ENCODE measurements at places on chromosomes 3 and 15. TPM values are rescaled to one million over a fixed set of nuclear protein-coding genes. Genes with fewer than 3 reads are reported as not detected.

GRCh38 chr3:150057227-150057626 lies 86.5 kb upstream of the PFN2 start:
- DNase-seq = no peak

- no peak for DNase-seq
These were observed 237.0 kb downstream of the SCAPER start for GRCh38 chr15:76667943-76668715.

GRCh38 chr3:159775372-159775961 lies 213.2 kb upstream of the IL12A start:
- peak; percentile 70 for DNase-seq

LRRIQ4 gene
- 0.09 TPM for total RNA-seq

- no peak for DNase-seq
These were observed 2.9 kb upstream of the RNF7 start for GRCh38 chr3:141735176-141735575.

GRCh38 chr3:190865419-190865818 lies 2.9 kb upstream of the GMNC start:
- no peak for DNase-seq

DNA sequence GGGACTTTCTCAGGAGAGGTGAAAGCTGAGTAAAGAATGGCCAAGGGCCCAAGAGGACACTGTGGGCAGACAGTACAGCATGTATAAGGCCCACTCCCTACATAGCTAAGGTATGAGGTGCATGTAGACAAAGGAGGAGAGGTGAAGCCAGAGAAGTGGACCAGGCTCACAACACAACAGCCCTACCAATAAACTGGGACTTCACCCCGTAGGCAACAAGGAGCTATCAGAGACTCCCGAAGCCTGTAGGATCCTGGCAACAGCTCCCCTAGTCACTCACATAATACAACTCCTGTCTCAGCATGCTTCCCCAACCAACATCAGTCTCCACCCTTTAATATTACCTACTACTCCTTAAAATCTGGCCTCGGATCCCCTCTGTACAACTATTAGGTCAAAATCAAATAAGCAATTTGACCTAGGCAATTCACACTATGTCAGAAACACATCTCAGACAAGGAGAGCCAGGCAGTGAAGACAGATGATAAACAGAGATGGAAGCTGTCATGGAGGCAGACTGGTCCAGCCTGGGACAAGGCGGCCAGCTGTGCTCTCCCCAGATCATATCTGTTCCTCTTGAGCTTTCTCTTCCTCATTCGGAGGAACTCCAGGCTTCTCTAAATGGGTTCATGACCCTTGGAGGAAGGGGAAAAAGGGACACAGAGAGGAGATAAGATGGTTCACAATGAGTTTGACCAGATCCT lies 1.4 kb downstream of the XXYLT1 start:
- no peak for DNase-seq

DNA sequence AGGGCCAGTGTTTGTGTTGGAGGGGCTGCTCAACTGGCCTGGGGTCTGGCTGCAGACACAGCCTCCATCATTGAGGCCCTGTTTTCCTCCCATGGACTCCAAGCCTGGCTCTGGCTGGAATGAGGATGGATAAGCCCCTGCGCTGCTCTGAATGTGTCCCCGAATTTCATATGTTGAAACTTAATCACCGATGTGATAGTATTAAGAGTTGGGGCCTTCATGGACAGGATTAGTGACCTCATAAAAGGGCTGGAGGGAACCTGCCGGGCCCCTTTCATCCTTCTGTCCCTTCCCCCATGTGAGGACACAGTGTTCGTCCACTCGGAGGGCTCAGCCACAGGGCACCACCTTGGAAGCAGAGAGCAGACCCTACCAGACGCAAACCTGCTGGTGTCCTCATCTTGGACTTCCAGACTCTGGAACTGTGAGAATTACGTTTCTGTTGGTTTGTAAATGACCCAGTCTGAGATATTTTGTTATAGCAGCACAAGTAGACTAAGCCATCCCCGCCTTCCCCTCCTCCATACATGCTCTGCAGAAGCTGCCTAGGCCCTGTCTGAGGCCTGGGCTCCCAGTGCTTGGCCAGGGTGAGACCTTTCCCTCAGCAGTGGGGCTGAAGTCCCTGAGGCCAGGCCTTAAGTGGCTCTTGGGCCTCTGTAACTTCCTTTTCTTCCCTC lies 3.8 kb upstream of the LCTL start:
- no peak for DNase-seq

DNA sequence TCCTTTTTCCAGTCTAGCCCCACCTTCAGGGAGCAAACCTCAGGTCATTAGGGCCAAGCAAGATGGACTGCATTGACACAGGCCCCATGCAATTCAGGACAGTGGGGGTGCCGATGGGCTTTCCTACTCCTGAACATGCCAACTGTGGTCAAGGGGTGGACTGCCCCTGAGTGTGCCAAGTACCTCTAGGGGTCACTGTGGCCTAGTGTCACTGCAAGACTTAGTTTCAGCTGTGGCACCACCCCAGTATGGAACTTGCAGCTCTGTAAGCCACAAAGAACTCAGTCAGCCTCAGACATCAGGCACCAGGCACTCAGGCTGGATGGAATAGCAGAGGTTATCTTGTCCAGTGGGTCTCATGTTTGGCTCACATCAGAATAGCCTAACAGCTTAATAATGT lies 32.3 kb downstream of the EXOG start:
- DNase-seq = no peak

EFCC1 gene
- not detected for total RNA-seq

DNA sequence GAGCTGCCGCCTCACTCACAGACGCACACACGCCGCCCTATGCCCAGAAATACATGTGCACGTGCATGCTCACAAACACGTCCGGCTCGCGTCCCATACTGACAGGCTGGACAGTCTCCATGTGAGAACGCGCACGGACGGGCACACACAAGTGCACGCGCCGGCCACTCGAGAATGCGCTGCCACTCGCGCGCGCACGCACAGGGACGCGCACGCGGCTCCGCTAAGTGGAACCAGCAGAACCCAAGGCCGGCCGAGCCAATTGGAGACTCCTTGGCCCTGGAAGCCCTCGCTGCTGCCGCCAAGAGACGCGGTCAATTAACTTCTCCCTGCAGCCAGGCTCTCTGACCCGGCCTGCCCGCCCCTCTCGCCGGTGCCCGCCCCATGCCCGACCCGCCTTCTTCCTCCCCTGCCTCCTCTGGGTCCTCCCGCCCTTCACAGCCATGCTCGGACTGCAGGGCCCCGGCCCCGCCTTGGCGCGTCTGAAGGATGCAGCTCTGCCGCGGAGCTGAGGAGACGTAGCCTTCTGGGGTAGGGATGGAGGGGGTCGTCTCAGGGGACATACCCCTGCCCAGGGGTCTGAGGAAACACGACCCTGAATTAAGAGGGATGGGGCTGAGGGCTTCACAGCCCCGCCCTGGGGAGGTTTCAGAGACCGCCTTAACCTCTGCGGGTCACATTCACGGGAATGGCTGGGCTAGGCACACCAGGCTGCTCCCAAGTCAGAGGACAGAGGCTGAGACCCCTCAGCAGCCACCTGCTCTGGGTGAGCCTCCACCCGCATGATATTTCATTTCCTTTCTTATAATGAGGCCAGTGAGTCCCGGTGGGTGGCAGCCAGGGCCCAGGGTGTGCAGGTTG lies 15.0 kb downstream of the PTH1R start:
- DNase-seq = peak; percentile 35

DNA sequence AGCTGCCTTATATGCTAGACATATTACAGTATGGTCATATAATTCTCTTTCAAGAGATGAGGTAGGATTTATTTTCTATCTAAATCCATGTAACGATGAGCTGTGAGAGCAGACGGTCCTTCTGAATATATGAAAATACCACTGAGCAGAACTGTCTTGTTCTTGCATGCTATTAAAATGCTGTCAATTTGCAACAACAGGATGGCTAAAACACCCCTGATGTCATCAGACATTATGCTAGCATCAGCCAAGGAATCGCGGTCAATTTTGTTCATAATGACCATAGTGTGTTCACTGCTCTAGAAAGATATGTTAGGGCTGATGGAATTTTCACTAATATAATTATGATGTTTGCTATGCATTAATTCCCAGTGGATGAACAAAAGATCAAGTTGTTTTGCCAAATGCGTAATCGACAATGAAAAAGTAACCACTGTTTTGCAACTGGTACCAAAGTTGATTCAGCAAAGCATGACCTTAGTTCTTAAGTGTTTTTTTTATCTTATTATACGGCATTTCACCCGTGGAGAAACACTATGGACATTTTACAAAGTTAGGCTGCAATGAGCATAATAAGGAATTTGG lies 765.4 kb upstream of the NR2F2 start:
- DNase-seq = peak; percentile 2

DNA sequence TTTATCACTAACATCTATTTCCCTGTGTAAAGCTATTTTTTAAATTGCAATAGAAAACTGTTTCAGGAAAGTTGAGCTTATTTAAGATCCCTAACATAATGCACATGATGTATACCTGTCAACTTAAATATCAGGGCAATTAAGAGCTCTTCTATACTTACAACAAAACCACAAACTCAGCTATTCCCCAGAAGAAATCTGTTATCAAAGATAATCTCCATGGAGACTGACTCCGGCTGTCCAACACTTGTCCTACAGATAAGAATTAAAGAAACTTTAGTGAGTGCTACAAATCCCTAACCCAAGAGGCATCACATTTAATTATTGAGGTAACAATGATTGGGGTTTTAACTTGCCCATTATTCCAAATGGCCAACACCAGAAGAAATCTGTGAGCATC lies 3.4 kb downstream of the SELENOK start:
- DNase-seq = no peak

TNIK gene
- 24.2 TPM for total RNA-seq

GOLGA6L10 gene
- total RNA-seq = 0.49 TPM

SOX14 gene
- total RNA-seq = not detected

- peak; percentile 22 for DNase-seq
These were observed 104.8 kb upstream of the PLSCR5 start for GRCh38 chr3:146709969-146710368.

DNA sequence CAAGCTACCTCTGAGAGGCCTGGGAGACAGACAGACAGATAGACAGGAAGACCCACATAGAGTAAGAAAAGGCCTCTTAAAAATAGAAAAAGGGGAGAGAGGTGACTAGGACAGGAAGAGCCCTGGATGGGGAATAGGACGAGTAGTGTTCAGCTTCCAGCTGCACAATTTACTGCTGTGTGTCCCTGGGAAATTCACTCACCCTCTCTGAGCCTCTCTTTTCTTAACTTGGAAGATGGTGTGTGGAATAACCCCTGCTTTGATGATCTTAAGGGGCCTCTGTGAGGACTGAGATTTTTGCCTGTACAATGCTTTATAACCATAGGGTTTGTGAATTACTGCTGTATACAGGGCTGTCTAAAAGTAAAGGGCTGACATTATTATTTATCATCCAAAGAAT lies 37.5 kb downstream of the FEM1B start:
- no peak for DNase-seq

DNA sequence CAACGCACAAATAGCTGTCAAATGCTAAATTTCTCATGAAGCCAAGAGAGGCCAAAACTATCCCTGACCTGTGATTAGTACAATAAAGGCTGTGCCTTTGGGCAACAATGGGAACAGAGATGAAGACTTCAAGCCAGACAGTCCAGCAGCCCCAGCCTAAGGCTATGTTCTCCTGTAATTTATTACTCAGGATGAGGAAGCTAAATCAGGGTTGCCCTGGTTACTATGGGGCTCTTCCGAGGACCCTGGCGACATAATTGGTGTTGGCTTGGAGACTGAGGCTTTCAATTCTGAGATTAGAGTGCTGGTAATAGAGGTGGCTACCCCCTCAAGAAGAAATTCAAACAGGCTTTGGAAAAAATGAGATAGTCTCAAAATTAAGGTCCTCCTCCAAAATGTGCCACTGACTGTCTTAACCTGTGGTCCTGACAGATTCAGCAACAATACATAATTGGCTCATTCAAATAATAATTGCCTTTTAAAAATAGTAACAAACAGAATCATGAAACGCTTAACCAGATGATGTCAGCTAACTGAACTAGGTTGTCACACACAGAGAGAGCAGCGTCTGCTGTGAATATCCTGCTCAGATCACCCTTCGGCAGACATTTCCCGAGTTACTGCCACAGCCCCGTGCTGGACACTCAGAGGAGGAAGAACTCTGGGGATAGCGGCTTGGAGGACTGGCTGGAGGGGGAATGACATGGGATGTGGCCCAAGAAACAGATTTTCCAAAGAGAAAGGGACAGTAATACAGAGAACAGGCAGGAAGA lies 43.0 kb downstream of the NSMCE3 start:
- no peak for DNase-seq

DNA sequence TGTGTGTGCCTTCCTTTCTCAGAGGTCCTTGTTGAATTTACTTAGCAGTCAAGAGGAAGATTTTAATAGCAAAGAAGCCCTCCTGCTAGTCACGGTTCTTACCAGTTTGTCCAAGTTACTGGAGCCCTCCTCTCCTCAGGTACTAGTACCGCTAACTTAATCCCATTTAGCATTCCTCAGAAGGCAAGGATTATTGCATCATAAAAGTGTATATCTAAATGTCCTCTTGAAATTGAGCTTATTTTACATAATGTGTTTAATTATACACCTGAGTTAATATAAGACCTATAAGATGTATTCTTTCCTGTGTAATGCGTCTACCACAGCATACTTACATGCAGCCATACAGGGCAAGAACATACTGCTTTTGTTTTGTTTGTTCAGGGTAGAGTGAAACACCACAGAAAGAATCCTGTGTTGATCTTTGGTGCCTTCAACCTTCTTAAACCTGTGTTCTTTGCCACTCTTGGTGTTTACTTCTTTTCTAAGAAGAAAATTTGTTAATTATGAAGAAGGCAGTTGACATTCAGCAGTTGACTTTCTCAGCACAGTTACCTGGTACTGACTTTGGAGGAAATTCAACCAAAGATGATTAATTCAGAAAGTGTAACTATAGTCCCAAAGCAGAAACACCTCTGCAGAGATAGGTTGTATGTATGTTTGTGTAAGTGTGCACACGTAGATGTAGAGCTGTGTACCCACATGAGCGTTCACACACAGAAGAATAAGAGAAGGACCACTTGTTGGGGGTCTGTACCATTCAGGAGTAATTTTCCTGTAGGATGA lies 33.1 kb downstream of the POLG start:
- no peak for DNase-seq

DNA sequence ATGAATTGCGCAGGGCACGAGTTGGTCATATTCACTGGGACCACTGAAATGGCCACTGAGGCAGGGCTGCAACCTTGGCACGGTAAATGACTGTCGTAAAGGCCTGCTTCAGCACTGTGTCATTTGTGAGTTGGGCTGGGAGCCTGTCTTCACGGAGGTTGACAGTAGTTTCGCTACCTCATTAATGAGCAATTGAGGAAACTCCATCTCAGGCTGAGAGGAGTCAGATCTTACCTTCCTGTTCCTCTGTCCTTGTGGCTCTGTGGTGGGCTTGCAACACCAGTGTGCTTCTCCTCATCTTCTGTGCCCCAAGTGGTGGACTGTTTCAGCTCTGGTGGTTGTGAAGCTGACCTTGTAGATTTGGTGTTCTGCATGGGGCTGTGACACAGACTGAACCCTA lies 80.1 kb upstream of the EIF1B start:
- DNase-seq = no peak

DNA sequence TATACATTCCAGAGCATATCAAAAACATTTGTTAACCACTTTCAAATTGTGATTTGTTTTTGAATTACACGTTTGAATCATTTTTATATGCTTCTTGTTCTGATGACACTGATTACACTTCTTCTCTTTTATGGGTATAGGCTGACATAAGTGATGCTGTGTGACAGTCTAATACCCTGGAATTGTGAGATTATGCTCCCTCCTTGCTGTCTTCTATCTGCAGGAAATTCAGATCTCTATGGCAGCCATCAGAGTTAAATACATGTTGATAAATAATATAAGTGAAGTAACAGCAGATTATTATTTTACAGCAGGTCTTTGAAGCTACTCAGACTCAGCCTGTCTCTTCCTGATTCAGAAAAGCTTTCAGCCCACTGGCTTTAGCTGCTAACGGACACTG lies 248.9 kb downstream of the ZMAT3 start:
- DNase-seq = no peak

P2RY14 gene
- 0.41 TPM for total RNA-seq

Measured in fibroblast of the aortic adventitia (primary cell).